ENCODE measurements at places on chromosomes 7 and 10.
A peak's percentile ranks its signal among the peaks of the same experiment; 100 is the strongest.

- peak; percentile 38 for DNase-seq
Measured at GRCh38 chr10:132448248-132448731, 51.3 kb downstream of the PWWP2B start.

GRCh38 chr10:50805981-50806622, 66.4 kb downstream of the ASAH2B start:
- DNase-seq, result no peak

- DNase-seq, result no peak
Measured at GRCh38 chr7:106231856-106232490, 52.8 kb downstream of the NAMPT start.

DNA sequence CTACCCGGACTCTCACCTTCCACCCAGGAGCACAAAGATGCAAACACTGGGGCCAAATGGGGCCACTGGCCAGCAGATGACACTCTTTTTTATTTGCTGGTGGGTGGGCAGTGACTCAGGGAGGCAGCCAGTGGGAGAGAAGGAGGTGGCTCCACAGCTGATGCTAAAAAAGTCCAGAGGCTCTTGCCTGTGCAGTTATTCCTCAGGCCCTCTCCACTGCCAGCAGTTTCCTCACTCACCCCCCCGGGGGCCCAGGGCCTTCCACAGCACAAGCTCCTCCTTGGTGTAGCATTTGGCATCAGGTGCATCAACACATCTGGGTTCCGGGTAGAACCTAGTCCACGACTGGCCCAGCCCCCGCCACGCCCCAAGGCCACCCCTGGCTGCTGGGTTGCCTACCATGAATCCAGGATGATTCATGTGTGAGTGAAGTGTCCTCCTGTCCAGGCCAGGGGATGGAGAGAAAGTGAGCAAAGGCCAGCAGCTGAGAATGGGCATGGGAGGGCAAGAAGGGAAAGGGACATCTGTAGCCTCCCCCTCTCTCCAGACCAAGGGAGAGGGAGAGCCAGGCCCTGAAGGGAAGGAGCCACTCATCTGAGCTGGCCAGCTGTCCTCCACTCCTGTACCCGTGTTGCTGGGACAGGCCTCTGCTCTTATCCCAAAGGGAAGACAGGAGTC, 1.7 kb upstream of the KCNH2 start:
- no peak for DNase-seq

DNA sequence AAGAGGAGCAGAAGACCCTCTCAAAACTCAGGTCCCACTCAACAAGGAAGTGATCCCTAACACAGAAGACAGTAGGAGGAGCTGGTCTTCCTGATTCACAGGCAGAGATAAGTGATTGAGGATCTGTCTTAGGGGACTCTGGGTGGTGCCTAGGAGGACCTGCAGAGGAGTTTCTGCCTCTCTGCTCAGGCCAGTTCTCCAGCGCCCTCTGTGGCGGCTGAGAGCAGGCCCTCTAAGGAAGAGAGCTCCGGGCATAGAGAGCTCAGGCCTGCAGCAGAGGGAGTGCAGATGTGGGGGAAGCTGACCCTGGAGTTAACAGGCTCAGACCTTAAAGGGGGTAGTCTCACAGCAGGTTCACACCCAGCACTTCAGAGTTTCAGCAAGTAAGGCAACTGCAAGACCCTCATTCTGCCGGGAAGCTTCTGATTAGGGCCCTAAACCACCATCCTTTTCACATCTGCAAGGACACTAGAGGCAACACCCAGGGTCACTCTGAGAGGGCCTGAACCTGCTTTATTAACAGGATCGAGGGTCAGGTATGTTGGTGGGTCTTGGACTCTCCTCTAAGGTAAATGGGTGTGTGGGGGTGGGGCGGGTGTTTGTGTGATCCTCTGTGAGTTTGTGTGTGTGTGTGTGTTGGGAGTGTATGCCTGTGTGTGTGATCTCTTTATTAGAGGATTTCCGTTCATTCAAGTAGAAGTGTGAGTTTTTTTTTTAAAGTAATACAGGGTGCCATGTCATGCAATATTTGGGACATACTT, 57.6 kb upstream of the TARP start:
- no peak for DNase-seq

All from fibroblast of mammary gland (primary cell).